Cerebellar nuclear complex (tissue), 1 donor: ENCODE measurements at places on chromosomes 1 and 21.

DNA sequence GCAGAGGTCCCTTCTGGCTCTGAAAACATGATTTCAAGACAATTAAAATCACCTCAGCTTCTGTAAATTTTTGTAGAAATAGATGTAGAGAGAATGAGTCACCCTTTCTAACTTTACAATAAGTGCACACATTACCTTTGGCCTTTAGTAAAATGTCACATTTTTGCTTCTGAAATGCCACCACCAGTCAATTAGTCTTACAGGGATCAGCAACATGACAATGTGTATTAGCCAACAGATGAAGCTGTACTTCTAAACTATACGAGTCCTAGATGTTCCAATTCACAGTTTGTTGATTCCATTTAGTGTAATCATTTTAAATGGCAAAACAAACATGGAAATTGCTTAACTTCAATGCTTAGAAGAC lies 23.1 kb downstream of the C21orf91 start:
- no peak for DNase-seq

DNA sequence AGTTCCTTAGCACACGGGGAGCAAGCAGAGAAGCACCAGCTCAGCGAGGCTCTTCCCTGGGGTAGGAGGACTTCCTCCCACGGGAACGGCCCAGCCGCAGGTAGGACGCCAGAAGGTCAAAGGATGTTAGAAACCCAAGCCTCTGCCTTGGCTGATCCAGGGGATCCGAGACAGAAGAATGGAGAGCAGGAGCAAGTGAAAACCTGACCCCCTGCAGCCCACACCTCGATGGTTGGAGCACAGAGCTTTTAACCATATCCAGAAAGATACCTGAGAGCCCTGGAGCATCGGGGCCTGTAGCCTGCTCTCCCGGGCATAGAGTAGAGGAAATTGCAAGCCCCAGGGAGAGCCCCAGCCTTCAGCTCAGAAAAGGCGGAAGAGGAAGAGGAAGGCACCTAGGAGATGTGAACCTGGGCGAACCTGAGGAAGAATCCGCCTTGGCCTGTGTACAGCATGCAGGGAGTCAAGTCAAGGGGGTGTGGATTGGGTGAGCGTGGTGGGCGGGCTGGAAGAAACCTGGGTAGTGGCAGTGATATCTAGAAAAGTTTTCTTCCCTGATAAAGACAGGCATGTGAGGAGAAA lies 76.3 kb downstream of the PSMG1 start:
- DNase-seq: no peak

GRCh38 chr1:219459351-219460080 lies 153.4 kb downstream of the ZC3H11B start:
- DNase-seq: no peak

- DNase-seq: no peak
These were observed 13.7 kb downstream of the LRRC8B start for GRCh38 chr1:89538361-89538760.

DNA sequence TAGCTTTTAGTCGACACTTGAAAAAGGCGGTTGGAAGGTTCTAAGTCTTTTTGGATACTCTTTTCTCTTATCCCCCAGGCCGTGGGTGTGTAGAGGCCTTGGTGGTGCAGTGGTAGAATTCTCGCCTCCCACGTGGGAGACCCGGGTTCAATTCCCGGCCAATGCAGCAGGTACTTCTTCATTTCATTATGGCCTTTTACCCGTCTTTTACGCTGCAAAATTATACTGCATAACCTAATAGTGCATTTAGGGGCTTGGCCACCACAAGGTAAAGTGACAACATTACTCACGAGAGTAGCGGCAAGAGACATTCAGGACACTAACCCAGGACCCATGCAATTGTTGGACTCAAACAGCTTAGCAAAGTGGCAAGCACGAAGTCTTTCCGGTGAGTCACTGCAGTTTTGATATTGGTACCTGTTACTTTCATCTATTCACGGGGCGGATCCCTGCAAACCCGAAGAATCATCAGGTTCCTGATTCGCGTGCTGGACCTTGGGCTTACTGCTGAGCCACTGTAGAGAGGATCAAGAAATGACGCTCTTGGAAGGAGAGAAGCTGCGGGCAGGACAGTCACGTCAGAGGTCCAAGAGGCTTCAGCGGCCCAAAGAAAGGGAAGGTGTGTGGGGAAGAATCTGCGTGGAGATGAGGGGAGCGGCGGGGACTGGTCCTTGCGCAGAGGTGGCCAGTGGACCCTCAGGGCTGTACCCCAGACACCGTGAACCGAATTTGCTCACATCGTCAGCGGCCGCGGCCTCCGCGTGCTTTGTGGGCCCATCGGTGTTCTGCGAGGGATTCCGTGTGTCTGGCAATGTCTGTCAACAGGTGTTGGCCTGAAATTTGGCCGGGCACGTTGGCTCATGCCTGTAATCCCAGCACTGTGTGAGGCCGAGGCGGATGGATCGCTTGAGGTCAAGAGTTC lies 12.9 kb upstream of the RNU1-4 start:
- DNase-seq: no peak

GRCh38 chr21:31191553-31191952 lies 152.5 kb downstream of the TIAM1 start:
- no peak for DNase-seq

- DNase-seq: no peak
These were observed 15.1 kb upstream of the C1orf87 start for GRCh38 chr1:60088620-60089155.

DNA sequence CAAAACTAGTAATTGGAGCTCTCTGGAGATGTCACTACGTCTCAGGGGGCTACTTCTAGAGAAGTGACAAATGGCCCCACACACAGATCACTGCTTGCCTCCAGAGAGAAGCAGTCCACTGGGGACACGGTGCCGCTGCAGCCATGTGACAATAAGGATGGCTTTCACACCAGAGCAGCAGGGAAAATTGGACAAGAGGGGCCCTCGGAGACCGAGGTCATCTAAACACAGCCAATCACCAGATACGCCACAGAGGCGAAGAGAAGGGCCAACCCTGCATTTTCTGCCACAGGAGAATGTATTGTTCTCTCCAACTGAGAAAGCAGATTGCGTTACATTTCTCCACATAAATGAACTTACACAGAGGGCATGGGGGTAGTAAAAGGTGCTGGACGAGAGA lies 51.2 kb upstream of the TIAM1 start:
- DNase-seq: no peak

DNA sequence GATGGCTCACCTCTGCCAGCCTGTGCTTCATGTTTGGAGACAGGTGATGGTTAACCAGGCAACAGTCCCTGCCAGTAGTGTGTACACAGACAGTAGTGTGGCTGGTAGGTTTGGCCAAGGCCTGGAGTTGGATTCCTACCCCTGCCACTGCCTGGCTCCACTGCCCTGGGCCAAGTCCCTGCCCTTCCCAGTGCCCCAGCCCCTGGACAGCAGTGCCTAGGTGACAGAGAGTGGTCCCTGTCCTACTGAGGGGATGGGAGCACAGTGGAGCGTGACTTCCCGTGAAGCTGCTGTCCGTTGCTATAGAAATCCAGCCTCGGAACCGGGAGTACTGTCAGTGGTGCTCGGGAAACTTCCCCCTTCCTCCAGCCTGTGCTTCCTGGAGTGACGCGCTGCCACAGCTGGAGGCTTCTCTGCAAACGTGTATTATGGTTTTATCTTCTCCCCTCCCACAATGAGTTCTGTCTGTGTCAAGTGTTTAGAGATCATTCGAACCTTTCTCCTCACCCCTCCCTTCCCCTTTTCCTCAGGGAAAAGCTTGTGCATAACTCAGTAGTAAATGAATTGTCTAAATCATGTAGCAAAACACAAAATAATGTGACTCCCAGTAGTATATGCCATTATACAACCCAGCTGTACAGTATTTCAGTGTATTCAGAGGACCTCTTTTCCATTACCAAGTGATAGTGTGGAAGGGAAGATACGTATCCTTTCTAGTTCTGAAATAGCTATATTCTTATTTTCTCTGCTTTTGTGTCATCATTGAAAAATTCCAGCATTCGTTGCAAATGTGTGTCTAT lies 73.4 kb downstream of the GALNT2 start:
- DNase-seq: no peak

DNA sequence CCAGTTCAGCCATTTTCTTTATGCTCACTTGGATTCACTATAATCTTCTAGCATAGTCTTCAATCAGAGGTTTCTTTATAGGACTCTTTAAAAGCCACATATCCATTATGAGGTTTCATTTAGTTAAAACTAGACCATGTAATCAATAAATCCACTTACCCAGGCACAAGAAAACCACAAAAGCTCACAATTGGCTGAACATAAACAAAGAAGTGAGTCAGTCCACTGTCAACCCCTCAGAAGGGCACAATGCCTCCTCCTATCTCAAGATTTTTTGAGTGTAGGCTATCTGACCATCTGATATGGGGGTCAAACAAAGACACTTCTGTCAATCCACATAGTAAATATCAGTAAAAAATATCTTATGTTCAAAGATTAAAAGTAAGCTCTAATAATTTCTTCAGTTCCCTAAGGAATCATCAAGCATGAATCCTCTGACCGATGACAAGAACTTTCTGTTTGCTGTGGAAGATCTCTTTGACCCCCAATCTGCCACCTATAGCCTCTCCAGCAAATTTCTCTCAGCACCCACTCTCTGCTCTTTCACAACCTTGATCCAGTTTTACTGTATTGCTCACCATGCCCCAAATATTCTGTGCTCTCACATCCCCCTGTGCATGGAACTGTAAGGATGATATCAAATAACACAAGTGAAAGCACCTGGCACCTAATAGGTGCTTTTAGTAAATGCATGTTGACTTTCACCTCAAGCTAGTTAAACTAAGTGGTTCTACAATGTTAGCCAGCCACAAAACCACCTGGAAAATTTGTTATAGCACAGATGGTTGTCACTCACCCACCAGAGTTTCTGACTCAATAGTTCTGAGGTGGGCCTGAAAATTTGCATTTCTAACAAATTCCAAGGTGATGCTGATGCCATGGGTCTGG lies 16.7 kb downstream of the RAB3B start:
- DNase-seq: no peak

DNA sequence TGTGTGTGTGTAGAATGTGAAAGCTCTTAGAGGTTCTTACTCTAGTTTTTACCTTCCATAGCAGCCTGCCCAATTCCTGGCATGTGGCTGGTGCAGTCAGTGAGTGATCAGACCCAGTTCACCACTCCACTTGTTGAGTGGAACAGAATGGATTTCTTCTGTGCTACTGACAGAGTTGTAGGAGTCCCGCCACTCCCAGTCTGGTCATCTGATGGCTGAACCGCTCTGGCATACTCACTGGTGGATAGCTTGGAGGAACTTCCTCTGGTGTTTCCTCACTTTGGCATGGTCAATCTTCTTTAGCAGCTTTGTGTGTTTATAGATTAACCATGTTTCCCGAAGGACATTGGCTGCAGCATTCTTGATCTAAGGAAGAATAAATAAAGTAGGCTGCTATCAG lies 106.7 kb upstream of the ADAR start:
- DNase-seq: no peak

- DNase-seq: no peak
These were observed 436.9 kb downstream of the PRDM2 start for GRCh38 chr1:14136881-14137280.

GRCh38 chr1:59431566-59432294 lies 134.8 kb downstream of the FGGY start:
- DNase-seq: no peak

- DNase-seq: no peak
These were observed 135.6 kb upstream of the GJB5 start for GRCh38 chr1:34619256-34619655.

- DNase-seq: no peak
These were observed 40.3 kb upstream of the COL18A1 start for GRCh38 chr21:45364468-45365185.

DNA sequence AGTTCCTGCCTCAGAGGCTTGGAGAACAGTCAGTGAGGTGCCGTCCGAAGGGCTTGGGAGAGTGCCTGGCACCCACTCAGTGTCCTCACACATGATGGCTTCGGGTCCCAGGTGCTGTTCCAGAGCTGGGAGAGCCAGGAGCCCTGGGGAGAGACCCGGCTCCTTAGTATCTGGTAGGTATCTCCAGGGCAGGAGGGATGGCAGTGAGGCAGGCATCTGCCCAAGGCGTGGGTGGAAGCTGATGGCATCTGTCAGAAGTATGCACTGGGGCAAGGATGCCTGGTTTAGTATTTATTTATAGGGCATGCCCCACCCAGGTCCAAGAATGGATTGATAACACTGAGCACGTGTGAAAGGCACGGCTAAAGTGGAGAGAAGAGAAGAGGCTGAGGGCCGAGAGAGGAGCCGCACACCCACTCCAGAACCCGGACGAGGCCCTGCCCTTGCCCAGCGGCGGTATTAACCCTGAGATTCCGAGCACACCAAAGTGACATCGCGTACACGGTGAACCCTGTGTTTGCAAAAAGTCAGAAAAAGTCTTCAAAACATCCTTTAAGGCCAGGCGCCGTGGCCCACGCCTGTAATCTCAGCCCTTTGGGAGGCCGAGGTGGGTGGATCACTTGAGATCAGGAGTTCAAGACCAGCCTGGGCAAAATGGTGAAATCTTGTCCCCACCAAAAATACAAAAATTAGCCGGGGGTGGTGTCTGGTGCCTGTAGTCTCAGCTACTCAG lies 2.4 kb downstream of the TP73 start:
- DNase-seq: no peak

- DNase-seq: no peak
These were observed 104.4 kb downstream of the OMA1 start for GRCh38 chr1:58442114-58442513.

- no peak for DNase-seq
These were observed 44.9 kb upstream of the PCBP3 start for GRCh38 chr21:45598666-45599065.

DNA sequence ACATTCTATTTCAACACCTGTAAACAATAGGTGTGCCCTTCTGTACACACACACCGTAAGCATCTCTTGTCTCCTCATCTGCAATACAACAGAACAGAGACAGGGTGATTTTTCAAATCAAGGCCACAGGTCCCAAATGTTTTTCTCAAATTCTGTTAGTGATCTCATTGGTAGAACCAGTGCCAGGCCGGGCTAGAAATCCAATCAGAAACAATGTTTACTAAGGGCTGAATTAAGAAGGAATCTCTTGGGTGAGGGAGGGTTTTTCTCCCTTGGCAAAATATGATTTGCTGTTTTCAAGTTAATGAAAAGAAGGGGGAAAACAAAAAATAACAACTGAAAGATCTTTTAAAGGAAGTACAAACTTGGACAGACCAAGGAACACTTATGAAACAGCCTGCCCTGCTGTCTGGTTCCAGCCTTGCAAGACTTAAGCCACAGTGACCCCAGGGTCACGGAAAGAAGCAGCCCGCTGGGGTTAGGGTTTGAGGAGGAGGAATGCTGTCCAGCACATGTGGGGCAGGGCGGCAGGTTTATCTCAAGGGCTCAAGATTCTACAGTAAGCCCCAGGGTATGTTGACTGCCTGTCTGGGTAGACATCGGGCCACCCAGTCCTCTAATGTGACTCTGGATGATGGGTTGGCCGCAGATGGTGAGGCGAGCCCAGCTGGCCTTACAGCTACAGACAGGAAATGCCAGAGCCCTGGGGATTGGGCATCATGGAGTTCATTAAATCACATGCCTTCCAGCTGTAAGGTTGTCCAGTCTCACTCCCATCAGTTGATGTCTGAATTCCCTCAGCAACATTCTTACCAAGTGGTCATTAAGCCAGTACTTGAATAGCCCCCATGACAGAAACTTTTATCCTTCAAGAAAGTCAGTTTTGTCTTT lies 73.3 kb upstream of the SLC44A3 start:
- no peak for DNase-seq

GRCh38 chr21:35319684-35320283 lies 270.7 kb upstream of the RUNX1 start:
- DNase-seq: no peak

- no peak for DNase-seq
These were observed 247.1 kb downstream of the CHRM3 start for GRCh38 chr1:239633432-239633831.

GRCh38 chr21:39452970-39453342 lies 1.2 kb downstream of the SH3BGR start:
- DNase-seq: no peak
